ENCODE measurements at places on chromosomes 1 and 21.
A peak's percentile ranks its signal among the peaks of the same experiment; 100 is the strongest.

- peak; percentile 19 for DNase-seq
Measured at GRCh38 chr21:43012596-43012995, 38.2 kb downstream of the PKNOX1 start.

- DNase-seq, result no peak
Measured at GRCh38 chr1:21378705-21379494, 61.0 kb upstream of the NBPF3 start.

GRCh38 chr1:10932088-10932487 lies 80.4 kb upstream of the TARDBP start:
- no peak for DNase-seq

GRCh38 chr1:33392639-33393038 lies 38.3 kb downstream of the PHC2 start:
- DNase-seq, result peak; percentile 60

Data from fibroblast of skin of right biceps (primary cell).